ENCODE measurements at places on chromosomes 13 and 19. TPM values are rescaled to one million over a fixed set of nuclear protein-coding genes. Genes with fewer than 3 reads are reported as not detected.

The FBL gene
- 403 TPM for total RNA-seq

The PALM3 gene
- 40.2 TPM for total RNA-seq

DNA sequence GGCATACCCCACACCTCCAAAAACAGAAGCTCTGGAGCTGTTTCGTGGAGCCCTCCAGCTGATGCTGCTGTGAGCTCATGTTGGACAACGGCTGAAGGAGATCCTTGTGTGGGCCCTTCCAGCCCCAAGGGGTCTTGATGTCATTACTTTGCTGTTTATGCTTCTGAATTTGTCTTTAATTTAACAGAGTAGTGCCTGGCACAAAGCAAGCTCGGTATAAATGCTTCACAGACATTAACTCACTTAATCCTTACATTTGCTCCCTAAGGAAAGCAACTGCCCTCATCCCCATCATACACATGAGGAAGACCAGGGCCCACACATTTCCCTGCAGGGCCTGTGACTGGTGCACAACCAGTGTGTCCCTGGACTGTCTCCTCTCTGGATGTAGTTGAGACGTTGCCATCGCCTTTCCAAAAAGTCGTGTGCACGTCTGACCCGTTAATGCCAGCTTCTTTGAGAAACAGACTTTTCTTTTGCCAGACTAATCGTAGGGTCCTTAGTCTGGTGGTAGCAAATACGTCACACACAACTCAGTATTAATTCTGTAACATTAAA is 7.6 kb downstream of the COL4A1 start:
- no peaks in the 10 kb centered on the region for H3K27me3 ChIP-seq
- no peaks in the 10 kb centered on the region for H3K36me3 ChIP-seq
- H3K4me1 ChIP-seq: peaks cover 32% of the 10 kb centered on the region
- H3K4me3 ChIP-seq: no peak overlapping the region
- DNase-seq: no peak

GRCh38 chr13:99636728-99637353 is 135.6 kb downstream of the TM9SF2 start:
- H3K27ac ChIP-seq: no peak overlapping the region
- no peak for DNase-seq
- H3K4me1 ChIP-seq: no peaks in the 10 kb centered on the region

DNA sequence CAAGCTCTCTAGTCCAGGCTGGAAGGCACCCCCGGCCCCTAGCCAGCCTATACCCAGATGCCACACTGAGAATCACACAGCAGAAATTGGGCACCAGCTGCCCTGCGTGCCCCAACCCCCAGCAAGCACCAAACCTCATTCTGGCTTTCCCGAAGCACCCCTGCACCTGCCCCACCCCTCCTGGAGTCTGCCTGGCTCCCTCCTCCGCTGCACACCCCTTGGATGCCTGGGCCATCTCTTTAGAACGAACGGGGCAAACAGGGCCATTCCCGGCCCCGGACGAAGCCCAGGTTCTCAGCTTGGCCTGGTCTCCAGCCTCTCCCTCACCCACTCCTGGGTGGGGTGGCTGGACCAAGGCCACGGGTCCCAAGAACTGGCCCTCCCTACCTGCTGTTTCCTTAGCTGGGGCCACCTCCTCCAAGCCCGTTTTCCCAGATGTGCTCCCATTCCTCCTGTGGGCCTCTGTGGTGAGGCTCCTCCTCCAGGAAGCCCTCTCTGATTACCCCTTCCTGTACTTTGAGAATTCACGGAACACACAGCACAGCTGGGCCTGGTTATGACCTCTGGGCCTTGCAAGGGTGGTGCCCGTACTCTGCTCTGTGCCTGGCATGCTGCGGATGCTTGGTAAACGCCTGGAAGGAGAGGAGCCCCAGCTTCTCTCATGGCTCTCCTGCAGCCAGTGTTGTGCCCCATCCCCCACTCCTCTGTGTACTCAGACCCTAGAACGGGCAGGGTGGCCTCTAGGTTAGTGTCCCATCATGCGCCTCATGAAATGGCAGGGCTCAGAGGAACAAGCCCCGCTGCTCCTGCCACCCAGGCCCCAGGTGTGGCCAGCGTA is 21.4 kb downstream of the CEBPG start:
- H3K4me3 ChIP-seq: no peak overlapping the region
- DNase-seq: no peak
- no peaks in the 10 kb centered on the region for H3K36me3 ChIP-seq
- no peak overlapping the region for H3K27ac ChIP-seq

Data from GM23338 (cell line).